Transverse colon (tissue), 4 donors: ENCODE measurements at places on chromosomes 12 and 14.

GRCh38 chr12:106128585-106129328, 10.0 kb downstream of the NUAK1 start:
- H3K36me3 ChIP-seq, result no peaks in the 10 kb centered on the region
- H3K27me3 ChIP-seq, result no peaks in the 10 kb centered on the region
- DNase-seq, result no peak
- H3K27ac ChIP-seq, result no peak overlapping the region

DNA sequence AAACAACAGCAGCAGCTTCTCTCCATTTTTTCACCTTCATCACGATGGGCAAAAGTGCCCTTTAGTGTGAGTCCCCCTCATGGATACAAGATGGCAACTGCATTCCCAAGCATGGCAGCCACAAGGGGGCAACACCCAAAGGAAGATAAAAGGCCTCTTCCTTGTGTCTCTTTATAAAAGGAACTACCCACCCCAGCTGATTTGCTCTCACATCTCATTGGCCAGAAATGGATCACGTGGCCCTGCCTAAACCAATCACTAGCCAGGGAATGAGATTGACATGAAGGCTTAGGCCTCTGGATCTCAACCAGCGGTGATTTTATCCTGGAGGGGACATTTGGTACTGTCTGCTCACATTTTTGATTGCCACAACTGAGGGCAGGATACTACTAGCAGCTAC, 21.9 kb upstream of the IFT81 start:
- DNase-seq, result no peak
- no peak overlapping the region for H3K27ac ChIP-seq
- H3K27me3 ChIP-seq, result no peaks in the 10 kb centered on the region

GRCh38 chr14:75018694-75019093, 16.0 kb downstream of the EIF2B2 start:
- H3K27ac ChIP-seq, result peak overlapping the region; percentile 46
- H3K36me3 ChIP-seq, result peaks cover 61% of the 10 kb centered on the region
- peaks cover 6% of the 10 kb centered on the region for H3K4me1 ChIP-seq

DNA sequence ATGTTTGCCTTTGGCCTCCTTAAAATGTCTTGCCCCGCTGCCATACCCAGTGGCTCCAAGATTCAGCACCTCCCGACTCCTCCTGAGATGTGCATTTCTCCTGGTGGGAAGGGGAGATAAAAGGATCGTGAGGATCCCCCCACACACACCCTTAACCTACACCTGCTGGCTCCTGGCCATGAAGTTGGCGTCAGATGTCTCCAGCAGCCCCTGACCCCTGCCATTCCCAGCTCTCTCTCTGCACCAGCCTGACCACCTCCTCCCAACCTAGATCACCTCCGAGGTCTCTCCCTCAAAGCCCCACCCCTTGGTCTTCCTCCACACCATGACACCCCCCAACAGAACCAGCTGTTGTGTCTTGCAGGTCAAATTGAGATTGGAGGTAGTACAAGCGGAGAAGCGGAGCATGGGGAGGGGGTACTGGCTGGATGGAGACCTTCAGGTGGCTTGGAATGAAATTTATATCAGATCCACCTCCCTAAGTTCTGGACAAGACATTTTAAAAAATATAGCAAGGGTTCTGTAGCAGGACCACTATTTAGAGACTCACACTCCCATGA, 151.1 kb upstream of the FKBP4 start:
- no peaks in the 10 kb centered on the region for H3K4me1 ChIP-seq
- H3K27ac ChIP-seq, result no peak overlapping the region
- H3K27me3 ChIP-seq, result no peaks in the 10 kb centered on the region
- no peaks in the 10 kb centered on the region for H3K36me3 ChIP-seq
- H3K4me3 ChIP-seq, result no peak overlapping the region
- DNase-seq, result peak; percentile 3

GRCh38 chr14:62706217-62706616, 339.0 kb downstream of the KCNH5 start:
- no peak overlapping the region for H3K4me3 ChIP-seq
- no peak overlapping the region for H3K27ac ChIP-seq
- no peaks in the 10 kb centered on the region for H3K36me3 ChIP-seq
- no peak for DNase-seq

DNA sequence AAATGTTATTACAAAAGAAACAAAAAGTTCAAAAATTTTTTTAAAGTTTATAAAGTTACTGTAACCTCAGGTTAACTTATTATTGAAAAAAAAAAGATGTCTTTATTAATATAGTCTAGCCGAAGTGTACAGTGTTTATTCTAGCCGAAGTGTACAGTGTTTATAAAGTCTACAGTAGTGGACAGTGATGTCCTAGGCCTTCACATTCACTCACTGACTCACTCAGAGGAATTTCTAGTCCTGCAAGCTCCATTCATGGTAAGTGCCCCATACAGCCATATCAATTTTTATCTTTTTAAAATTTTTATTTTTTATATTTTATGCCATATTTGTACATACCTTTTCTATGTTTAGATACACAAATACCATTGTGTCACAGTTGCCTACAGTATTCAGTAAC, 10.4 kb downstream of the ATG2B start:
- H3K36me3 ChIP-seq, result no peaks in the 10 kb centered on the region
- no peaks in the 10 kb centered on the region for H3K27me3 ChIP-seq
- H3K4me3 ChIP-seq, result no peak overlapping the region

DNA sequence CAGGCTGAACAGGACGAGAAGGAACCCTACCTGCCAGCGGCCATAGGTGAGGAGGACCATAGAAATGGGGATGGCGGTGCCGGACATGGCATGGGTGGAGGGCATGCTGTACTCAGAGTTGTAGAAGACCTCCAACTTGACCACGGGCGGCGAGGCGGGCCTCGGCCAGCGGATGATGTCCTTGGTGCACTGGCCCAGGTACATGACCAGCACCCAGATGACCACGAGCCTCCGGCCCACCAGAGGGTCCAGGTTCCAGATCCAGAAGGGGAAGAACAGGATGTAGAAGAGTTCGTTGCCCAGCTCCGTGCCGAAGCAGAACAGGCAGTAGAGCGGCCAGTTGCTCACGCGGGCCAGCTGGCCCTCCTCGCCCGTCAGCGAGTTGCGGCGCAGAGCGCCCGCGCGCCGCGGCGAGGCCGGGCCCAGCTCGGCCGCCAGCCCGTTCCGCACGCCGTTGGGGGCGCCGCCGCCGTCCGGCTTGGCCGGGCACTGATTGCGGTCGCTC, 582 bp downstream of the SGPP1 start:
- H3K27me3 ChIP-seq, result no peaks in the 10 kb centered on the region
- H3K4me3 ChIP-seq, result peak overlapping the region; percentile 99
- DNase-seq, result peak; percentile 33
- no peaks in the 10 kb centered on the region for H3K36me3 ChIP-seq

DNA sequence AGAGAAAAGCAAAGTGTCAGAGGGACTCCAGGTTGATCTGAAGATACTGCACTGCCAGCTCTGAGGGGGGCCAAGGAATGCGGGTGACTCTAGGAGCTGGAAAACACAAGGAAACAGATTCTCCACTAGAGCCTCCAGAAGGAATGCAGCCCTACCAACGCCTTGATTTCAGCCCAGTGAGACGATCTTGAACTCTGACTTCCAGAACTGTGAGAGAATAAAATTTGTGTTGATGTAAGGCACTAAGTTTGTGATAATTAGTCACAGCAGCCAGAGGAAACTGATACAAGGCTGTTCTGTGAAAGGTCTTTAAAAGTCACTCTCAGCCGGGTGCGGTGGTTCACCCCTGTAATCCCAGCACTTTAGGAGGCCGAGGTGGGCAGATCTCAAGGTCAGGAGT, 34.2 kb downstream of the CKAP4 start:
- H3K4me3 ChIP-seq, result no peak overlapping the region
- no peaks in the 10 kb centered on the region for H3K4me1 ChIP-seq
- H3K36me3 ChIP-seq, result no peaks in the 10 kb centered on the region

- no peaks in the 10 kb centered on the region for H3K27me3 ChIP-seq
- no peak overlapping the region for H3K27ac ChIP-seq
- no peaks in the 10 kb centered on the region for H3K36me3 ChIP-seq
- DNase-seq, result no peak
- H3K4me1 ChIP-seq, result no peaks in the 10 kb centered on the region
Observed at GRCh38 chr12:65209655-65210043, 40.3 kb downstream of the LEMD3 start.

- no peaks in the 10 kb centered on the region for H3K36me3 ChIP-seq
- H3K27ac ChIP-seq, result no peak overlapping the region
- no peaks in the 10 kb centered on the region for H3K27me3 ChIP-seq
- no peak overlapping the region for H3K4me3 ChIP-seq
Observed at GRCh38 chr14:52077256-52077979, 8.6 kb upstream of the NID2 start.

GRCh38 chr12:122944605-122945592, 21.4 kb downstream of the ABCB9 start:
- H3K27me3 ChIP-seq, result no peaks in the 10 kb centered on the region
- H3K36me3 ChIP-seq, result no peaks in the 10 kb centered on the region
- peak; percentile 36 for DNase-seq
- H3K4me3 ChIP-seq, result no peak overlapping the region

GRCh38 chr14:102180248-102180998, 40.7 kb downstream of the WDR20 start:
- H3K27ac ChIP-seq, result no peak overlapping the region
- H3K27me3 ChIP-seq, result no peaks in the 10 kb centered on the region
- no peak for DNase-seq
- peaks cover 14% of the 10 kb centered on the region for H3K4me1 ChIP-seq
- H3K36me3 ChIP-seq, result no peaks in the 10 kb centered on the region

- H3K27me3 ChIP-seq, result no peaks in the 10 kb centered on the region
- H3K36me3 ChIP-seq, result no peaks in the 10 kb centered on the region
- no peak for DNase-seq
- H3K4me1 ChIP-seq, result no peaks in the 10 kb centered on the region
- H3K4me3 ChIP-seq, result no peak overlapping the region
- no peak overlapping the region for H3K27ac ChIP-seq
Observed at GRCh38 chr12:39613525-39613924, 6.1 kb downstream of the ABCD2 start.

GRCh38 chr14:103393676-103394626, 8.7 kb downstream of the MARK3 start:
- H3K4me3 ChIP-seq, result no peak overlapping the region
- H3K27ac ChIP-seq, result no peak overlapping the region

DNA sequence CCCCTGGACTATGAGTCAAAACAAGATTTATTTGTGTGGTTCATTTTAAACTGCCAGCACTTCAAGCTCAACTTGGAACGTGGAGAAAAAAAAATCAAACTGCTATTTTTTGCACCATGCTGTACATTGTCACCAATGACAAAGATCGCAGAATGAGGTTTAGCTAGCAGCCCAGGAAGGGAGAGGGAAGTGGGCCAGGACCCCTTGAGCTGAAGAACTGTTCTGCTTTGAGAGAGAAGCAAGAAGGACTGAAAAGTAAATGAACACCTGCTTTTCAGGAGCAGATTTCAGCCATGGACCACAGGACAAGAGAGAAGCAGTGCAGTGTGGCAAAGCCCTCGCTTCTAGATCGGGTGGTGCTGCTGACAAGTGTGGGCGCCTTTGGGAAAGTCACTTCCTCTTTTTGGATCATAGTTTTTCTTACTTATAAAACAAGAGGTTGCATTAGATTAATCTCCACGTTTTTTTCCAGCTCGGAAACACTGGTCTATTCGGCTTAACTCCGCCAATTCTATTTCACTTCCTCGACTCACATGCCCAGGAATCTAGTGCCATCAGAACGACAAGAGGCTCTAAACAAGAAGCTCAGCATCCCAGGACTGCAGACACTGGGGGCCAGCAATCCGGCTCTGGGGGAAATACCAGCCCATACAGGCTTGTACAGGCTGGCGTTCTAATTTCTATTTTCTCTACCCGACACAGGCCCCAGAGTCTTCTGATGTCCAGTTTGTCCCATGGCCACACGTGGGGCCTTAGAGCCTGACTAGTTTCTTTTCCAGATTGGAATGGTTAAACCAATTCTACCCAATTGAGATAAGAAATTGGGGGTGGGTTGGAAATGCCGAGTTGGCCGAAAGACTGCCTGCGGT, 129.9 kb downstream of the CRACR2A start:
- no peaks in the 10 kb centered on the region for H3K27me3 ChIP-seq
- no peak for DNase-seq
- no peaks in the 10 kb centered on the region for H3K36me3 ChIP-seq

DNA sequence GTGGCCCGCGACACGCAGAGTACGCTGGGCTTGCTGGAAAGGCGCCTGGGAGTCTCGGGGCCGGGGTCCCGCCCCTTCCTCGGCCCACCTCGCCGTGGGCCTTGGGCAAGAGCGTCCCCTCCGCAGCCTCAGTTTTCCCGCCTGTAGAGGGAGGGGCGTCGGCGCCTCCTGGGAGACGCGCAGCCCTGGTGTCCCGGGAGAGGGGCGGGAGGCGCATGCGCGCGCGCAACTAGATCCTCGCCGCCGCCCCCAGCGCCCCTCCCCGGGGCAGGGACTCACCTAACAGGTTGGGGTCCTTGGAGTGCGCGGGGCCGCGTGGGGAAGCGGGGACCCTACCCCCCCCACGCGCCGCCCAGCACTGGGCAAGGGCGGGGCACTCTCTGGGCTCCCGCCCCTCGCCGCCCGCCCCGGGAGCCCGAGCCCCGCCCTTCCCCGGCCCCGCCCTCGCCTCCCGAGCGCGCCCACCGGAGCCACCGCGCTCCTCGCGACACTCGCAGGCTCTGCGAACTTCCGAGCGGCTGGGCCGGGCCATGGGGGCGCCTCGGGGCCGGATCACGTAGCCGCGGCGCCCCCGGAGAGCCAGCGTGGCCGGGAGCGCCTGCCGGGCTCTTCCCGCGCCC, at the start of gene KIF26A:
Gene KIF26A (plus strand): TSS at position 490 of the 620 bp plus-strand sequence. CDS start 136 bp downstream, outside the sequence.
- DNase-seq, result peak; percentile 47
- H3K27me3 ChIP-seq, result peaks cover 67% of the 10 kb centered on the region
- H3K27ac ChIP-seq, result peak within 1 kb of the TSS; percentile 24
- H3K4me3 ChIP-seq, result peak within 1 kb of the TSS; percentile 55

- no peak for DNase-seq
- H3K4me3 ChIP-seq, result no peak overlapping the region
- H3K27me3 ChIP-seq, result no peaks in the 10 kb centered on the region
- peak overlapping the region; percentile 59 for H3K27ac ChIP-seq
- peaks cover 8% of the 10 kb centered on the region for H3K4me1 ChIP-seq
Observed at GRCh38 chr12:46208370-46208769, 60.5 kb downstream of the SLC38A1 start.

DNA sequence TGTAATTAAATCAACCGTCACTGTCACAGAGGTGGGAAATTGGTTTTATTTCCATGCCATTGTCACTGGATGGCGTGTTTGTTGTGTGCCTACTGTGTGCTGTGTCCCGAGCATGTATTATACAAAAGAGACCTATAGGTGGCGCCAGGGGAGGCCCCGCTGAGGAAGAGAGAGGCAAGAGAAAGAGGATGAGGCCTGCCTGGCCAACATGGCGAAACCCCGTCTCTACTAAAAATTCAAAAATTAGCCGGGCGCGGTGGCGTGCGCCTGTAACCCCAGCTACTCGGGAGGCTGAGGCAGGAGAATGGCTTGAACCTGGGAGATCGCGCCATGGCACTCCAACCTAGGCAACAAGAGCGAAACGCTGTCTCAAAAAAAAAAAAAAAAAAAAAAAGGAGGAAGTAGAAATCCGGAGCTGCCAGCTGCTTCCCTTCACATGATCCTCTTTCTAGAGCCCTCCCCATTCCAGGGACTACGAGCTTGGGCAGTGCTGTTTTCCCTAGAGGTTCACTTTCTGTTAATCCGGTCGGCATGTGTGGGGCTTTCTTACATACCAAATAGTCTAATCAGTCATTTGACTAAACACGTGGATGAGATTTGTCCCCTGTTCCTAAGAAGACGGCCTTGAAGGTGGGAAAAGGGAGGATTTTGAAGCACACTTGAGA, 6.4 kb upstream of the CCDC175 start:
- no peak overlapping the region for H3K27ac ChIP-seq
- no peaks in the 10 kb centered on the region for H3K36me3 ChIP-seq
- no peak for DNase-seq
- H3K27me3 ChIP-seq, result no peaks in the 10 kb centered on the region
- no peak overlapping the region for H3K4me3 ChIP-seq

GRCh38 chr14:94938016-94938415, 168.1 kb upstream of the GSC start:
- H3K27ac ChIP-seq, result no peak overlapping the region
- no peaks in the 10 kb centered on the region for H3K36me3 ChIP-seq
- DNase-seq, result no peak
- H3K4me1 ChIP-seq, result peaks cover 9% of the 10 kb centered on the region
- no peak overlapping the region for H3K4me3 ChIP-seq
- H3K27me3 ChIP-seq, result no peaks in the 10 kb centered on the region
